ENCODE measurements at places on chromosomes 5 and 9.

DNA sequence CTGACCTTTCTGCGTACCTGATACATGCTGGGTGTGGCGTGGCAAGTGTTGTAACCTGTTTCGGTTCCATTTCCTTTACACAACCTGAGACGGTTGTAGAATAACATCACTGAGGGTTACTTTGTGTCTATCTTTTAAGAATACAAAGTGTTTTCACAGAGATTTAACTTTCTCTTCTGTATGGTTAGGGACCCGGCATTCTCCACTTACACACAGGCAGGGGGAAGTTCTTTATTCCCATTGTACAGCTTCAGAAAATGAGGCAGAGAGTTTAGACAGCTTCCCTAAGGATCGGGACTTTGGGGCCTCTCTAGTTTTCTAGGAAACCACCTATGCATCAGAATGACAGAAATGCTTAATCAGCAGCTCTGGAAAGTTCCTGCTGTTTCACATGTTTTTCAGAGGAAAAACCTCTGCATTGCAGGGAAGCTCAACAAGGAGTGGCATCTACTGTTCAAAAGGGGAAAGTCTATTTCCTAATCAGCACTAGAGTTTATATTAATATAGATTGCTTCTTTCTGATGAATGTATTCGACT lies 41.3 kb downstream of the CAST start:
- no peak for DNase-seq

- DNase-seq, result no peak
Observed at GRCh38 chr5:11239261-11240015, 478.4 kb upstream of the DAP start.

- no peak for DNase-seq
Observed at GRCh38 chr5:94288937-94289336, 329.5 kb downstream of the KIAA0825 start.

GRCh38 chr9:99004717-99005460 lies 61.2 kb downstream of the COL15A1 start:
- no peak for DNase-seq

GRCh38 chr5:14164164-14165163 lies 21.3 kb downstream of the TRIO start:
- no peak for DNase-seq

DNA sequence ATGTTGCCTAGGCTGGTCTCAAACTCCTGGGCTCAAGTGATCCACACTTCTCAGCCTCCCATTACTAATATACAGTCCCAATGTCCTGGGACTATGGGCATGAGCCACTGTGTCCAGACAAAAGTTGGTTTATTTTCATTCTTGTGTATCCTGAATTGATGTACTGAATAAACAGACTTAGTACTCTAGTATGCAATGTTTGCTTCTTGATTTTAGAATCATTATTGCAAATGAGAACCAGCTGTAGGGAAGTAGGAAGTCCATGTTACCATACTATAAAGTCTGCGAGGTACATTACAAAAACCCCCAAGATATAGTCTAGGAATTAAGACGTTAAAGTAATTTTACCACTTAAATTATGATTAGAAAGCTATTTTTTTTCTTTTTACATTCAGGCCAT lies 334.6 kb upstream of the KLF9 start:
- DNase-seq, result no peak

GRCh38 chr5:81482595-81482994 lies 88.7 kb upstream of the ACOT12 start:
- DNase-seq, result no peak

GRCh38 chr5:65830856-65831255 lies 95.5 kb upstream of the ERBIN start:
- no peak for DNase-seq

DNA sequence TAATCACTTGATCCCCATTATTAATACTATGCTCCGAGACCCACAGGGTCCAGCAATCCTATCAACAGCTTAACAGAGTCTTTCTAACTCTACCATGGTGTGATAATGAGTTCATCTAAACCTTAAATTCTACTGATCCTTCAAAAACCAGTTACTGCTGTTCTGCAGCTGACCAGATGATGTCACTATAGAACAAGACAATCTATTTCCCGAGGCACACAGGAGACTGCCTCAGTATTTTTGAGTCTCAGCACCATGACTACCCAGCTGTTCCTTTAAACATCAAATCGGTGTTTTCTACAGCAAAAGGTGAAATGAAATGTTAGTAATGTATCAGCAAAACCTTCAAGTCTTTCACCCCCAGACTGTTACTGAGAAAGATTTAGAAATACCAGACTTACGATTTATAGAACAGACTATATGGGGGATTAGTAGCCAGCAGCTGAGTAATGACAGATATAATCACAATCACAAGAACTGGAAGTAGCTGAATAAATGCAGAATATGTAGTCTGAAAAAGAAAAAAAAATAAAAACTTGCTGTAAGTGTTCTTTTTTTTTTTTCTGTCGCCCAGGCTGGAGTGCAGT lies 16.9 kb downstream of the DNAJC18 start:
- peak; percentile 35 for DNase-seq

DNA sequence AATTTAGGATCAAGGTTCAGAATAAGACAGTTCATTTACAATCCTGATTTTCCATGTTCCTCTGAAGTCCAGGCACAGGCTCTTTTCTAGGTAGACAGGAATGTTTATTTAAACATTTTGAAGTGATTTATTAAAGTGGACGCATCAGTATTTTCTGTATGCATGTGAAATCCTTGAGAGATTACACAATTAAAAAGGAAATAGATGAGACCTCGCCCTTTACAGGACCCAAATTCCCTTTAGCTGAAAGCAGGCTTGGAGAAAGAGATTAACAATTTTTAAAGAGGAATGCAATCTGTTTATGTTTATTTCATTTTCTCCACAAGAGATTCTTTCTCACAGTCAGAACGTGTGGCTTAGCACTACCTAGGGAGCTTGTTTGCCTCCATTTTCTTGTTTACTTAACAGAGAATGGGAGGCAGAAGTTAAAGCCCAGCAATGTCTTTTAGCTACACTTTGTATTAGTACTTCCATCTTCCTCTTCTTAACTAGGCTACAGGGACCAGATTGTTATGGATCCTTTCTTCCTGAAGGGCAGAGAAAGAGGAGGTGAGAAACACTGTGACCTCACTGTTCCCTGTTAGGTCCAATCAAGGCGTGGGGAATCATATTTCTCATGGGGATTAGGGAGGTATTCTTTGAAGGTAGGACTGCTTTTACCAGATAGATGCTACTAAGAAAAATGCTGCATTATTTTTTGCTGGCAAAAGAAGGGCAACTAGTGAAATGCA lies 416.0 kb downstream of the SH3GL2 start:
- DNase-seq, result no peak

- no peak for DNase-seq
Observed at GRCh38 chr9:101201630-101202029, 173.1 kb downstream of the PLPPR1 start.

DNA sequence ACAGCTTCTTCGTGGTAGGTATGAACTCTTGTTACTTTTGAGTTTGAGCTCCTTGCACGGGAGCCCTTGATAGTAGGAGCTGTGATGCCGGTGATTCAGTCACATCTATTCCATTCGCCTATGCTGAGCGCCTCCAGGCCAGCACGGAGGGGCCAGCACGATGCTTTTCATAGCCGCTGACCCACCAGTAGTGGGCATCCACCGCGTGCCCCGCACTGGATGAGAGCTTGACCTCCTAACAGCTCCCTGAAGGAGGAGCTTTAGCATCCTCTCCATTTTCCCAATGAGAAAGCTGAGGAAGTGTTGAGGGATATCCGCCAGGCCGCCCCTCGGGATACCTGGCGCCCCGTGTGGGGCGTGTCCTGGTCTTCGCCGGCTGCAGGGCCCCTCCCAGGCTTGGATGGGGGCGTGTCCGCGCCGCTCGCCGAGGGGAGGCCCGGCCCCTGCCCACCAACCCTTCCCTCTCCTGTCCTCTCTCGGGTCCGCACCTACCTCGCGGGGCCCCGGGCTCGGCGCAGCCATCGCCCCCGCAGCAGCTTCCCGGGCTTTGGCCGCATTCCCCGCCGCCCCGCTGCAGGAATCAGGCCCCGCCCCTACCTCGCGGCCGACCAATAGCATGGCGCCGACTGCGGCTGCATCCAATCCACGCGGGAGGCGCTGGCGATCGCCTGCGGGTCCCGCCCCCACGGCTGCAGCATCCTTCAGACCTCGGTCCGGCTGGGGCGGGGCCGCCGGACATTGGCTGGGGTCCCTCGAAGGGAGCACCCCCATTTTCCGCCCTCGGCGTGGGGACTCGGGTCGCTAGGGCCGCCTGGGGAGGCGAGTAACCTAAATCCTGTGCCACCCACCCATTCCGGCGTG lies at the start of gene PIP5KL1:
Gene PIP5KL1, minus strand, starts transcription at position 547 of the 861 bp plus-strand sequence. Its CDS starts 25 bp downstream, at position 522.
- no peak for DNase-seq

GRCh38 chr5:54756796-54757402 lies 228.5 kb downstream of the ESM1 start:
- no peak for DNase-seq

DNA sequence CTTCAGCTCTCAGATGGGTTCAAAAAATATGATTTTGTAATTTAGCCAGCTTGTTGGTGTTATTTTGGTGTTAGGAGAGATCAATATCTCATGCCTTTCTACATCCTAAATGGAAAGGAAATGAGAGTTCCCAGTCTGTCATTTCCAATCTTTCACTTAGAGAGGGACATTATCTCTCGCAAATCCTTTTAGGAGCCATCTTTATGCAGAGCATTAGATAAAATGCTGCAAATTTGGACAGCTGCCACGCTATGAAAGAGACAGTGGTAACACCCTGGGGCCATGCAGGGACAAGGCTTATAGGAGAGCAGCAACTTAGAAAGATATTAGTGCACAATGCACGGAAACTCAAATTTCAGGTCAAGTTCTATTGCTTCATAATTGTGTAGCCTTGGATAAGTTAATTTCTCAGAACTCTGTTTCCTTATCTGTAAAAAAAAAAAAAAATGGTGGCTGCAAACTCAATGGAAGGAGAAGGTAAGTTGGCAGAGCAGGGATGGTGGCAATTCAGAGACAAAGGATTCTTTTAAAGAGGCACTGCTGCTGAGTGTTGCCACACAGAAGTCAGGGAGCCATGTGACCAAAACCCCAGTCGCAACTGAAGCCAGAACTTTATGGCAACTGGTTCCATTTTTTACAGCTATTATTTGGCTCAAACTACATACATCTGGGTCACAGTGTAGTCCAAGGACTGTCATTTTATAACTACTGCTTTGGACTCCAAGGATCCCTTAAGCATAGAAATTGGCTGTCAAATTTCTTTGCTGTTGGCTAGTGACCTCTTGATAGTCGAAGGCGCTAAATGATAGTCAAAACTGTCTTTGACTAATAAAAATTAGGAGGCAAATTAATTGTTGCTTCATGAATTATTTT lies 210.2 kb downstream of the FRMD3 start:
- no peak for DNase-seq

- DNase-seq, result no peak
Observed at GRCh38 chr5:80754900-80755299, 100.1 kb upstream of the DHFR start.

- DNase-seq, result no peak
Observed at GRCh38 chr9:21434202-21435014, 5.8 kb upstream of the IFNA1 start.

- DNase-seq, result no peak
Observed at GRCh38 chr5:110351430-110351829, 375.0 kb downstream of the TMEM232 start.

- no peak for DNase-seq
Observed at GRCh38 chr9:95425910-95426551, 90.7 kb downstream of the PTCH1 start.

GRCh38 chr5:109688630-109688969 lies 1.1 kb upstream of the MAN2A1 start:
- DNase-seq, result no peak

- no peak for DNase-seq
Observed at GRCh38 chr5:42889311-42889933, 77.7 kb upstream of the SELENOP start.

GRCh38 chr5:117736698-117737097 lies 1162.1 kb upstream of the SEMA6A start:
- no peak for DNase-seq

- no peak for DNase-seq
Observed at GRCh38 chr5:1351156-1351555, 6.3 kb upstream of the CLPTM1L start.

- DNase-seq, result no peak
Observed at GRCh38 chr9:109586993-109587392, 88.9 kb upstream of the PTPN3 start.

DNA sequence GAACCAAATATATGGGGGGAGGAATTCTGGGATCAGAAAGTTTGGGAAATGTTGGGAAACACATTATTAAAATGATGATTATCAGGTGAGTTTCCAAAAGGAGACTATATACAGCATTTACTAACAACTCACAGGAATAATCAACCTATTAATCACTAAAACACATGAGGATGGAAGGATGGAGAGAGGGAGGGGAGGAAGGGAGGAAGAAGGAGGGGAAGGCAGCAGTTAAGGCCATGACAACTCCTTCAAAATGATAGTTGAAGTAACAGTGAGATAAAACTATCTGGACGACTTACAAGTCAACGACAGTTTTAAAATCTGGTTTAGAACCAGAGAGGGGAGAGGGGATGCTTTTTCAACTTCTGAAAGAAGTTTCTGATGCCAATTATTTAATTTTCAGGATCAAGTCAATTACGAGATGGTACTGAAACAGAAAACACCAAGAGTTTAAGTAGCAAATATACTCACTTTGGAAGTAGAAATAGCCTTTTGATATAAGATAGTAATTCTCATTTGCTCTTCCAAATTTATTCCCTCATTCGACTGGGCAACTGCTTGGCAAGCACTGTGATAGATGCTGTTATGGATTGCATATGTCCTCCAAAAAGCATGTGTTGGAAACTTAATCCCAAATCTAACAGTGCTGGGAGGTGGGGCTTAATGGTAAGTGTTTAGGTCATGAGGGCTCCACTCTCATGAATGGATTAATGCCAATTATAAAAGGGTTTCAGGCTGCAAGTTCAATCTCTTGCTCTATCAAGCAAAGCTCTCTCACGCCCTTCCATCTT lies 30.4 kb downstream of the FBXW11 start:
- no peak for DNase-seq

- DNase-seq, result no peak
Observed at GRCh38 chr5:165627548-165628170, 2122.2 kb downstream of the MAT2B start.

GRCh38 chr5:53956632-53957031 lies 353.7 kb downstream of the ARL15 start:
- no peak for DNase-seq

GRCh38 chr5:31641059-31641458 lies 2.1 kb downstream of the PDZD2 start:
- DNase-seq, result no peak

GRCh38 chr5:35862126-35862525 lies 5.4 kb downstream of the IL7R start:
- DNase-seq, result no peak

DNA sequence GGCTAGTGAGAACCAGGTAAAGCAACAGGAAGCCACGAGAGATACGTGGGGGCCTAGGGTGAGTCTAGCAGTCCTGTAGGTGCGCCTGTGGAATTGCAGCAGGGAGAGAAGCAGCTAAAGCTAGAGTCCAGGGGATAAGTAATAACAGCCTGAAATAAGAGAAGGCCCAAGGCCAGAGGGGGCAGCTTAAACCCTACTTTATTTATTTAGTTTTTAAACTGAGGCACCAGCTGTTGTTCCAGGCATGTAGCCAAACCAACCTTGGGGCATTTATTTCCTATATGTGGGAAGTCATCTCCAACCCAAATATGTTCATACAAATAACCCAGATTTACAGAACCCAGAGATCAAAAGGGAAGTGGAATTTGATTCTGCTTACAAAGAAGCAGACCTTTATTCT lies 93.5 kb downstream of the GLDC start:
- DNase-seq, result no peak

Measured in SIG-M5 (cell line).